ENCODE measurements at places on chromosomes 13 and 19.

DNA sequence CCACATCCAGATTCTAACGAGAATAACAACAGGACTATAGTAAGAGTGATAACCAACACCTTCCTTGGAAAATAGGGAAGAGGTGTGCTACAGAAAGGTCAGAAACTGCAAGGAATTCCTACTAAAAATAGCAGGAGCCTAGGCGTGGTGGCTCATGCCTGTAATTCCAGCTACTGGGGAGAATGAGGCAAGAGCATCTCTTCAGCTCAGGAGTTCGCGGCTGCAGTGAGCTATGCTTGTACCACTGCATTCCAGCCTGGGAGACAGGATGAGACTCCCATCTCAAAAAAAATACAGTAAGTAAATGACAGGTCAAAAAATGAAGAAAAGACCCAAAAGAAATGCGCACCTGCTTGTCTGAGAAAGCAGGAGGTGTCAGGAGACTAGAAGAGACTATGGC, 101.5 kb upstream of the TSHZ3 start:
- DNase-seq, result no peak

GRCh38 chr19:47756953-47757608, 11.7 kb downstream of the NOP53 start:
- DNase-seq, result no peak

GRCh38 chr13:45482571-45483173, 17.9 kb downstream of the COG3 start:
- peak; percentile 10 for DNase-seq

GRCh38 chr13:100751826-100752225, 77.2 kb upstream of the TMTC4 start:
- no peak for DNase-seq

DNA sequence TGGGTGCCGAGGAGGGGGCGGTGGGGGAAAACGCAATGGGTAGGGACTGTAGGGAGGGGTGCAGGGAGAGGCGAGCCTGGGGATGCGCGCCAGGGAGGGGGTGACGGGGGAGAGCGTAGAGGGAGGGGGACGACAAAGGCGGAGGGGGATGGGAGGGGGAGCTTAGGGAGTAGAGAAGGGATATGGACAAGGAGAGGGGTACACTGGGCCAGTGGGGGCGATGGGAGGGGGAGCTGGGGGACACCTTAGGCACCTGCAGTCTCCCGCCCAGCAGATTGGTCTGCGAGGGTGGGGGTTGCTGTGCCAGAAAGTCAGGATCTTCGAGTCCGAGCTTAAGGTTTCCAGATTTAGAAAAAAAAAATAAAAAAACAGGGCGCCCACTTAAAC, 15.7 kb downstream of the CCDC124 start:
- DNase-seq, result no peak

- peak; percentile 40 for DNase-seq
Measured at GRCh38 chr13:40446365-40446764, 220.1 kb downstream of the FOXO1 start.

Data from AG08395 (cell line).